ENCODE measurements at places on chromosomes 7 and 10.

DNA sequence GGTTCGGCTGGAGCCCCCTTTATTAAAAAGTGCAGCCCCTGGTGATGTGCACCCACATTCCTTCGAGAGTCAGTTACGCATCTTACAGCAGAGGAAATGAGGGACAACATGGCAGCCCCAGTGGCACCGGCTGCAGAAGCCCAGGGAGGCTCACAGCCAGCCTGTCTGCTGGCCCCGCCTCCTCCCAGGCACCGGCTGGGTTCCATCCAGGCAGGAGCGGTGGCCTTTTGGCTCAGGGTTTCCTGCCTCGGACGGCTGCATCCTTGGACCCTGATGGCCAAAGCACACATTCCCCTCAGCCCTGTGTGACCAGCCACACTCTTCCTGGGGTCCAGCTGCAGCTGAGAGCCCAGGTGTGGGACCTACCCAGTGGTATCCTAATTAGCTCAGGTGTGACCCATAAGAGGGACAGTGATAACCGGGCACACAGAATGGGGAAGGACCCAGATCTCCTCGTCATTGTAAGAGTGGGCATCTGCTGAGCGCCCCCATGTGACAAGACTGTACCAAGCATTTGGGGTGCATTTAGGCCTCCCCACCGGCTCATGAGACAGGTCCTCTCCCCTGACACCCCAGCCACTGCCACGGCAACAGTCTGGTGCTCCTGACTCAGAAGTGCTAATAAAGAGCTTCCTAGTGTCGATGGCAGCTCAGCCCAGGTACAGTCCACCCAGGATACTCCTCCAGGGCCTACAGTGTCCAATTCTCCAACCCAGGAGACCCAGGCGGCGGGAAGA, 63.3 kb upstream of the CHST15 start:
- peak; percentile 11 for DNase-seq

- no peak for DNase-seq
Measured at GRCh38 chr7:108659261-108659660, 89.6 kb downstream of the DNAJB9 start.

DNA sequence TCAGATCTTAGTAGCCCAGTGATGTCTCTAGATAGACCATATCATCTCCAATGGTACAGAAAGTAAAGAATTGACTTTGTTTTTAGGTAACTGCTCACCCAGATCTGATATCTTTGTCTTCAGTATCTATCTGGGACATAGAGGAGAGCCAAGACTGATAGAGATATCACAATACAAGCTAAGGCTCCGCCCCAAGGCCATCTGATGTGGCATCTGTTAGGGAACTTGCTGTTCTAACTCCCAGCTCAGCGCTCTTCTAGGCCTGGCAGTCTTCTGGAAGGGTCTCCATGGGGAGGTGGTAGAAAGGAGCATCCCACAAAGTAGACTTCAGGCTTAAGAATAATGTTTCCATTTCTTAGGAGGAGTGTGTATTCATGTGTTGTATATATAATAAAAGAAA, 88.4 kb upstream of the SAMD8 start:
- DNase-seq, result no peak

DNA sequence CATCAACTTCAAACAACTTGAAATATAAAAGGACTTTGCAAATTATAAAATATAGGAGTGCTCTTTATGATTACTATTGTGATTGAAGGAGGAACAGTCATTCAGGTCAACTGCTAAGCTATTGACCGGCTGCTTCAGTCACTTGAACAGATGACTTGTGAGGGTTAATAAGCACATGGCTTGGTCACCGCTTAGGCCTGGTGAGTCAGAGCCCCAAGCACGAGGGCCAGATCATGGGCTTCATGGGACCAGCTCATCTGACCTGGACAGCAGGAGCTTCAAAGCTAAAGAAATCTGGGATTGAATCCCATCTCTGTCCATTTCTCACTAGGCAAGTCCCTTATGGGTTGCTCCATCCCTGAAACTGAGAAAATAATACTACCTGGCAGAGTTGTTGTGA, 60.4 kb upstream of the ADO start:
- no peak for DNase-seq

GRCh38 chr7:22884911-22885788, 62.5 kb upstream of the TOMM7 start:
- no peak for DNase-seq

- DNase-seq, result no peak
Measured at GRCh38 chr7:117769085-117769484, 104.2 kb downstream of the CTTNBP2 start.
